WTC11 (cell line): ENCODE measurements at places on chromosomes 5 and 9.

DNA sequence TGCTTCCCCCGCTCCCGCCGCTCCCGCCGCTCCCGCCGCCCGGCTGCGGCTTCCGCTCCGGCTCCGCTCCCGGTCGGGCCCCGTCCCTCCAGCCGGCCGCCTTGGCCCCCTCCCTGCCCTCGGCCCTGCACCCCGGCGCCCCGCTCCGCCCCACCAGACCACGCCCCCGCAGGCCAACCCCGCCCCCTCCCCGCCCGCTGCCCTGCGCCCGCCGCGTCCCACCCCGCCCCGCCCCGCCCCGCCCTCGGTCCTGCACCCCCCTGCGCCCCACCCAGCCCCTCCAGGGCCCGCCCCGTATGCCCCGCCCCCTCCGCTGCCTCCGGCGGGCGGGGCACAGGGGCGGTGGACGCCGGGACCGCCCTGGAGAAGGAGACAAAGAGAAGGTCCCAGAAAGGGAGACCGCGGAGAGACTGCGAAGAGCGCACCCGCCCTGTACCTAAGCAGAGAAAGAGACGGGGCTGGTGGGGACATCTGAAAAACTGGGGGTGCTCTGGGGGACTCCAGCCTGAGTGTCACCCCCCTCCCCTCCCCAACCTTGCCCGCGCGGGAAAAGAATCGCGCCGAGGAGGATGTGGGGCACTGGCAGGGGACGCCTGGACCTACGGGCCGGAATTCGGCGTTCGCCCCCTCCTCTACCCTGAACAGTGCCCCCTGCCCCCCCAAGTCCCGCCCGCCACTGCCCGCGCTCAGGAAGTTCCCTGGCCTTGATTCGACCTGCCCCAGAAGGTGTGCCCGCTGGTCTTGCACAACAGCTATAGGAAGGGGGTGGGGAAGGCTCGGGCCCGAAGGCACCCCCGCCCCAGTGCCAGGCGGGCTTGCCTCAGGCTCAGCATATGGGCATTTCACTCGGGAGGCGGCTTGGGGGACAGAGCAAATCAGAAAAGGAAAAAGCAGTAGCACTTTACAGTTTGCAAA is 42.8 kb upstream of the STXBP1 start:
- peaks cover 10% of the 10 kb centered on the region for H3K27me3 ChIP-seq
- H3K4me1 ChIP-seq = peaks cover 26% of the 10 kb centered on the region
- peak; percentile 77 for DNase-seq
- peak overlapping the region; percentile 71 for H3K4me3 ChIP-seq

DNA sequence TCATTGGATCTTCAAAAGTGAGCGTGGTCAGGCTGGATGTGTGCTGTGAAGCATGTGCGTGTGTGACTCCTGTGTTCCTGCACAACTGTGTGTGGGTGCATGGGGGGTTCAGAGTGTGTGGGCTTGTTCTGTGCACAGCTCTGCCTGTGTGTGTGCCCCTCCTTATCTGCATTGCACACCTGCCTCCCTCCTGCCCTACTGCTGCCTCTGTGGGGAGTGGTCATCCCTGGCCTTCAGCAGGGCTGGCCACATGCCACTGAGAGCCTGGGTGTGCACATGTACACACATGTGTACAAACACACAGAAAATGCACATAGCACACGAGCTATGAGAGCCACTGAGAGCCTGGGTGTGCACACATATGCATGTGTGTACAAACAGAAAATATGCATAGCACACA is 92.1 kb downstream of the CACNA1B start:
- no peaks in the 10 kb centered on the region for H3K27me3 ChIP-seq
- H3K4me1 ChIP-seq = no peaks in the 10 kb centered on the region
- 0 out of 2 replicates have a peak overlapping the region, but pooled peaks have one; percentile 12 for H3K27ac ChIP-seq

DNA sequence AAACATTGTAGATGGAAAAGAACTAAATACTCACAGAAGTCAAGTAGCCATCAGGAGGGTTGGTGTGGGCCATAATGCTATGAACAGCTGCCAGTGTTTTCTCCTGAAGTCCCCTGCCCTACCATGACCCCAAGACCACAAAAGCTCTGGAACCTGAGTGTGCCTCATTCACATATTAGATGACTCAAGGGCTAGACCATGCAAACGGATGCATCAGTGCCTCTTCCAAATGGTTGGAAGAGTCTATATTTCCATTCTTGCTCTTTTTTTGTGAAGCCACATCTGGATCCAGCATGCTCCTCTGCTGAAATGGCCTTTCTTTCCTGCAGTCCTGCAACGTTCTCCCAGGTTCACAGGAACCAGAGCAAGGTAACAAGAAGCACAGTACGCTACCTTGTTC is 136.6 kb upstream of the EPB41L4A start:
- H3K4me1 ChIP-seq = no peaks in the 10 kb centered on the region; the same call in 1 of the 2 replicates
- no peak for DNase-seq
- H3K4me3 ChIP-seq = no peak overlapping the region
- H3K36me3 ChIP-seq = no peaks in the 10 kb centered on the region
- no peak overlapping the region for H3K27ac ChIP-seq

DNA sequence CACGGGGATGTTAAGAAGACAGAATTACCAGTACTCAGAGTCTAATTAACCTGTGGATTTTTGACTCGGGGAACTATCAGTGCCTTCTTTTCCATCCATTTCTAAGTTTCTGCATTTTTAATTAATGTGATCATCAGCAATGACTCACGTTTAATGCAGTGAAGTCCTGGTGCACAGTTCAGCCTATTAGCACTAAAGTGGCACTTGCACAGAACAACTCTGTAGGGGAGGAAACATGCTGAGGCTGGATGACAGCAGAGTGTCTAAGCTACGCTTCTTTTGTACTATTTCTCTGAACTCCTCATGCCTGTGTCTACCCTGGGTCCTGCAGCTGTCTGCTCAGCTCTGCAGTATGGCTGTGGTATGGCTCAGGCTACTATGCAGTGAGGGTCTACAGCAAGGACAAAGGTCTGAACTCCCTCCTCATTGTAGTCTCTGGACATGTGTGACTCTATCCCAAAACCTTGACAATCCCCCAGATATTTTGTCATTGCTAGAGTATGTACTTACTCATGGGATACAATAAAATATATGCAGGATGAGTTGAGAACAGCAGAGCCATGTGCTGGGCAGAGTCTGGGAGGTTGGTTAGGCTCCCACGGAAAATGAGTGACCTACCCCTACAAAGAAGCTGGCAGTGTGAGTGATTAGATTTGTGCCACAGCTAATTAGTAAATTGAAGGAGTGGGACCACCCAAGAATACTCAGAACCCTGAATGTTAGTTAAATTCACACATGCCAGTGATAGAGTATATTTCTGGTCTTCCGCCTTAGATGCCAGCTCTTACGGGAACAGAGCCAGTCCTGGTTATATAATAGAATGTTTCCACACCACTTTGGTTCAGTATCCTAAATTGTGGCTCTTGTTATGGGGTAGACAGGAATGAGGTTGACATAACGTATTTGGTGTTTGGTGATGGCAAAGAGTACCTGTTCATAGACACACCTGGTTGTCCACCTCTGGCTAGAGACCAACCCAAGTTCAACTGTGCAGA is 148.0 kb downstream of the GHR start:
- H3K4me1 ChIP-seq = peaks cover 5% of the 10 kb centered on the region; the same call in 1 of the 2 replicates
- H3K4me3 ChIP-seq = no peak overlapping the region
- H3K36me3 ChIP-seq = no peaks in the 10 kb centered on the region

GRCh38 chr9:84379740-84380139 is 39.2 kb upstream of the SLC28A3 start:
- no peaks in the 10 kb centered on the region for H3K4me1 ChIP-seq
- DNase-seq = no peak
- H3K36me3 ChIP-seq = no peaks in the 10 kb centered on the region
- H3K27me3 ChIP-seq = no peaks in the 10 kb centered on the region; the same call in 1 of the 2 replicates
- H3K4me3 ChIP-seq = no peak overlapping the region
- no peak overlapping the region for H3K27ac ChIP-seq

- H3K4me3 ChIP-seq = no peak overlapping the region
- H3K36me3 ChIP-seq = no peaks in the 10 kb centered on the region
- H3K27ac ChIP-seq = no peak overlapping the region
- DNase-seq = no peak
Measured at GRCh38 chr5:153783362-153783658, 255.4 kb downstream of the FAM114A2 start.

GRCh38 chr5:146510559-146511125 is 5.3 kb downstream of the GPR151 start:
- H3K4me1 ChIP-seq = peaks cover 2% of the 10 kb centered on the region
- no peaks in the 10 kb centered on the region for H3K27me3 ChIP-seq
- no peak overlapping the region for H3K4me3 ChIP-seq
- no peak for DNase-seq

- no peaks in the 10 kb centered on the region for H3K4me1 ChIP-seq
- no peak overlapping the region for H3K4me3 ChIP-seq
- peaks cover 38% of the 10 kb centered on the region for H3K36me3 ChIP-seq
- H3K27ac ChIP-seq = no peak overlapping the region
Measured at GRCh38 chr5:94017579-94017978, 276.2 kb upstream of the POU5F2 start.

DNA sequence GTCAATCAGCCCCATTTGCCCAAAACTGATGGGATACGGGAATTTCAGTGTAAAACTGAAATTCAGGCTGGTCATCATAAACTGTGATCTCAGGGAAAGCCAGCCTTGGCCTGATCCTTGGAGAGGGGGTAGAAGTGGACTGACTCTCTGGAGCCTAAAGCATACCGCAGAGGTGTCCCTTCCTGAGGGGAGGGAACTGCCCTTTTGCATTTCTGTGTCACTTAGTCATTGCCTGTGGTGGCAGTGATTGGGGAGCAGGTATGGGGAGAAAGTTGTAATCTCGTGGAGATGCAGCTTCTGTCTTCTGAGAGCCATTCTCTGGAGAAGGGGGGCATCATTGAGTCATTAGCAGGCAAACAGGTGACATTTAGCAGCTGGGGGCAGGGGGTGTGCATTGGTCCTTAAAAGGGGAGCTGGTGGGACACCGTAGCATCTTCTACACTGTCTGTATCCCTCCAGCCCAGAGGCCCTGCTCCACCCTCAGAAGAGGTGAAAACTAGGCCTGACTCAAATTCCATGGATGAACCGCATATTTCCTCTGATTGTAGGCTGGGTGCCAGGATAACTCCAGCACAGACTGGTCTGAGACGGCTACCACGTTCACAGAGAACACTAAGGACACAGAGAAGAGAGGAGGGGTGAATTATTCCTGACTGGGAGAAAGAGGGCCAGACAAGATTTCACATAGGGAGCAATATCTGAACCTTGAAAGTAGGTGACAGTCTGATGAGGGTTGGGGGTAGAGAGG is 143.3 kb downstream of the SEC61B start:
- no peaks in the 10 kb centered on the region for H3K36me3 ChIP-seq
- no peak overlapping the region for H3K27ac ChIP-seq
- DNase-seq = no peak
- no peaks in the 10 kb centered on the region; the same call in none of the 2 replicates for H3K27me3 ChIP-seq
- peaks cover 13% of the 10 kb centered on the region for H3K4me1 ChIP-seq

DNA sequence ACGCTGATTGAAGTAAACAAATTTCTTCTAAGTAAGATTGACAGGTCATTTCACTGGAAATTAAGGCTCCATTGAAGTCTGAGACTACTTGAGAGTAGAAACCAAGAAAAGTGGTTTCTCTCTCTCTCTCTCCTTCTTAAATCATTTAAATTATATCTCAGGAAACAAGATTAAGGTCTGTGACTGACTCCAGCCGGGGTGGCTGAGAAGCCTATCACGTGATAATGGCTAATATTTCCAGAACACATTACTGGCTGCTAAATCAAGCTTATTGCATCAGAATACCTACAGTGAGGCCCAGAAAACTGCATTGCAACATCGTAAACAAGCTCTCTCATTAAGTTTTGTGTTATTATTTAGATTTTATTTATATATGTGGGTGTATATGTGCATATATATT is 88.4 kb downstream of the PTCD2 start:
- H3K4me3 ChIP-seq = no peak overlapping the region
- DNase-seq = no peak
- no peak overlapping the region for H3K27ac ChIP-seq
- H3K36me3 ChIP-seq = no peaks in the 10 kb centered on the region; the same call in 1 of the 2 replicates

- H3K36me3 ChIP-seq = peaks cover 23% of the 10 kb centered on the region
- DNase-seq = no peak
- H3K27ac ChIP-seq = no peak overlapping the region
- no peaks in the 10 kb centered on the region for H3K27me3 ChIP-seq
- H3K4me1 ChIP-seq = peaks cover 48% of the 10 kb centered on the region
Measured at GRCh38 chr5:160044967-160045366, 36.0 kb downstream of the TTC1 start.

DNA sequence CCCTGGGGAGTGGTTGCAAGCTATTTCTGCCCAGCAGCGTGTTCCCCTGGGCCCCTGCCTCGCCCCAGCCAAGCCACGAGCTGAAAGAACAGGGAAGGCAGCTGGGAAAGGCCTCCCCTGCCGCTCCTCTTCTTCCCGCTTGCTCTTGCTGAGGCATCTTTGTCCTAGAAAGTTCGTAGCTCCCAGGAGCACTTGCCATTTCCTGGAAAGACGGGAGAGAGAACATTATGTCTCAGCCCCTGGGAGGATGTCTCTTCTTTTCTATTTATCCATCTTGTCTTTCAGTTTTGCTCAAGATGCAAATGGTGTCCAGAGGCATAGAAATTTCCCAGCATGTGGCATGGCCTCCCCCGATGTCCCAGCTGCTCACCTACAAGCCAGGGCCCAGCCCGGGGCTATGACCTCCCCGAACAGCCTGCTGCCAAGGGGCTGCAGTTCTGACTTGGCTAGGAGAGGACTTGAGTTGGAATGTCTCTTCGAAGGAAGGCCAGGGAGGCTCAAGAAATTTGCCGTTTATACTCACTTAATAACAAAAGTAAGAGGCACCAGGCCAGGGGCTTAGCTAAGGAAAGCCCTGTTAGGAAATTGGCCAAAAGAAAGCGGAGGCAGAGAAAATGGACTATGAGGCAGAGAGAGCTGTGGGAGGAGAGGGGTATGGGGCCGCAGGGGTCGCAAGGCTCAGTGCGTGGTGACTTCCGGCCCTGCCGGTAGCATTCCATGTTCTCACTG is 87.3 kb downstream of the LIFR start:
- no peaks in the 10 kb centered on the region for H3K27me3 ChIP-seq
- no peak overlapping the region for H3K4me3 ChIP-seq
- H3K27ac ChIP-seq = no peak overlapping the region
- H3K36me3 ChIP-seq = no peaks in the 10 kb centered on the region
- DNase-seq = no peak
- peaks cover 25% of the 10 kb centered on the region for H3K4me1 ChIP-seq

- no peaks in the 10 kb centered on the region for H3K36me3 ChIP-seq
- no peak overlapping the region for H3K4me3 ChIP-seq
- peaks cover 5% of the 10 kb centered on the region for H3K4me1 ChIP-seq
- no peak overlapping the region for H3K27ac ChIP-seq
- H3K27me3 ChIP-seq = no peaks in the 10 kb centered on the region
Measured at GRCh38 chr5:134637116-134637721, 4.6 kb upstream of the SAR1B start.
